GM19239 (cell line): ENCODE measurements at places on chromosomes 2 and 18.

GRCh38 chr2:231929961-231930592 lies 3.9 kb upstream of the NPPC start:
- DNase-seq = no peak

DNA sequence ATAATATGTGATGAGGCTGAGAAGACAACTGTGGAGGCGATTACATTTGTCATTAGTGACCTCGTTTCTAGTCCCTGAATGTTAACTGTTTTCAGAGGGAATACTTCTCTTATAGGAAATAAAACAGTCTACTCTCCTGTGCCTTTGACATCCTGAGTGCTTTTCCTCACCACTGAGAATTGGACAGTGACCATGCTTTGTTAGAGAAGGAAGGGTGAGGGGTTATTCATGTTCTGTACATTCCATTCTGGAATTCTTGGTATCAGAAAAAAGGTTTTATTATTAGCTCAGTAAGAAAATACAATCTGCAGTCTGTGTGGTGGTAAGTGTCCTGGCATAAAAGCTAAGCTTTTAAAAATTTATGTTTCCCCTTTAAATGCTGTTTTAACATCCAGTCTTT lies 58.8 kb downstream of the PARD3B start:
- no peak for DNase-seq

DNA sequence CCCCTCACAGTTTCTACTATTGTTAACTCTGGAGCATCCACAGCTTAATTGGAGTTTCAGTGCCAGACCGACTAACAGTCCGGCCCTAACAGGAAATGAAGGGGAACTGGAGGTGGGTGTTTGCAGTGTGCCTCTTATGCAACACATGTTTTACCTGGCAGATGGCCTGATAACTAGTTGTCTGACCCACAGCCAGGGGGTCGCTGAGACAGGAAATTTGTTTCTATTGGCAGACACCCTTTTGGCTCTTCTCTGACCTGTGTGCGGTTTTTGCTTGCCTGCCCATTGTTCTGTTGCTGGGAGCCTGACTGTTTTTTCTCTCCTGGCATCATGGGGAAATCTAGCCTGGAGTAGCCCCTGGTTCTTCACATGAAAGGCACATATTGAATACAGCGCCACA lies 1329.8 kb downstream of the DSC3 start:
- DNase-seq = no peak

DNA sequence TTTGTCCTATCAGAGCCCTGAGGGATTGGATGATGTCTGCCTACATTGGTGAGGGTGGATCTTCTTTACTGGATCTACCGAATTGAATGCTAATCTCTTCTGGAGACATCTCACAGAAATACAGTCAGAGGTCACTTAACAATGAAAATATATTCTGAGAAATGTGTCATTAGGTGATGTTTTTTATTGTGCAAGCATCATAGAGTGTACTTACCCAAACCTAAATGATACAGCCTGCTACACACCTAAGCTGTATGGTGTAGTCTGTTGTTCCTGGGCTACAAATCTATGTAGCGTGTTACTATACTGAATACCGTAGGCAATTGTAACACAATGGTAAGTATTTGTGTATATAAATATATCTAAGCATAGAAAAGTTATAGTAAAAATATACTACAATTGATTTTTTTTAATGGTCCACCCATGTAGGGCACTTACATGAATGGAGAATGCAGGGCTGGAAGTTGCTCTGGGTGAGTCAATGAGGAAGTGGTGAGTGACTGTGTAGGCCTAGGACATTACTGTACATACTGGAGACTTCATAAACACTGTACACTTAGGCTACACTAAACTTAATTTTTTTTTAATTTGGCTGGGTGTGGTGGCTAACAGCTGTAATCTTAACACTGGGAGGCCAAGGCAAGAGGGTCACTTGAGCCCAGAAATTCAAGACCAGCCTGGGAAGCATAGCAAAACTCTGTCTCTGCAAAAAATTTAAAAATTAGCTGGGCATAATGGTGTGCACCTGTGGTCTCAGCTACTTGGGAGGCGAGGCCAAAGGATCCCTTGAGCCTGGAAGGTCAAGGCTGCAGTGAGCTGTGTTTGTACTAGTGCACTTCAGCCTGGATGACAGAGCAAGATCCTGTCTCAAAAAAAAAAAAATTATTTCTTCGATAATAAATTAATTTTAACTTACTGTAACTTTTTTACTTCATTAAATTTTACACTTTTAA lies 226.3 kb upstream of the UBE2E3 start:
- no peak for DNase-seq

- DNase-seq = no peak
These were observed 18.8 kb upstream of the MRPL33 start for GRCh38 chr2:27752551-27753237.

- no peak for DNase-seq
These were observed 11.7 kb downstream of the CCBE1 start for GRCh38 chr18:59685501-59685900.

DNA sequence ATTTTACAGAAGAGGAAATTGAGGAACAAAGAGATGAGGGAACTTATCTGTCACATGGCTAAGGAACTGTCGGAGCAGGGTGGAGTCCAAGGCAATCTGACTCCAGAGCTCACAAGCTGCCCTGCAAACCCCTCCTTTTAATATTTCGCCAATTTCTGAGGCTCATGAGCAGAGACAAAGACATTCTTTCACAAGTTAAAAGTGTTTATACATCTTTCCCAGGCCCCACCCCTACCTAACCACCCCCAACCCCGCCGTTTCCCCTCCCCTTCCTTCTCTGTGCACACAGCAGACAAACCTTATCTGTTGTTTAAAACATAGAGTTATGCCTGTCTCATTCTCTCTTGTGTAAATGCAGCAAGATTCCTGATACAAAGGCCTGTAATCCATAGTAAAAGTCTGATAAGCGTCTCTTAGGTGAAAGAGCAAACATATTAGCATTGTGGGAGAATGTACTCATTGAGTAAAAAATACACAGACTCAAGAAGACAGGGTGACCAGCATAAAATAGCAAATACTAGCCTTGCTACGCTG lies 44.3 kb downstream of the EPHA4 start:
- no peak for DNase-seq

DNA sequence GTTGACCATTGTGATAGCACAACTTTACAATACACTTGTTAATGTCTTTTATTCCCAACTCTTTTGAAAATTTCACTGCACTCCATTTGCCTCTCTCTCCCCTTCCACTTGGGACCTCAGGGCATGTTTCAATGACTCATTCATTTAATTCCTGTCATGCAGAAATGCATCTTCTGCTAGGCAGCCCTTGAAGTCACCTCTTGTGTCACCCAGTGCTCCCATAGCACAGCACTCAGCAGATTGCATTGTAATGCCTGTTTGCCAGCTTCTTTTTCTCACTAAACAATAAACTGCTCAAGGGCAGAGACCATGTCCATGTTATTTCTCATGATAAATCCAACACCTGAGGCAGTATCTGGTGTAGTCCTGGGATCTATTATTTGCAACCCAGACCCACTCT lies 85.9 kb upstream of the ACSL3 start:
- DNase-seq = no peak

- DNase-seq = no peak
These were observed 135.0 kb downstream of the ANTXR1 start for GRCh38 chr2:69147841-69148533.

GRCh38 chr2:6036211-6036610 lies 344.0 kb downstream of the SOX11 start:
- DNase-seq = no peak
